ENCODE measurements at places on chromosomes 7 and 10.
A peak's percentile ranks its signal among the peaks of the same experiment; 100 is the strongest.

- DNase-seq: peak; percentile 62
Observed at GRCh38 chr7:50504646-50505546, 54.7 kb upstream of the FIGNL1 start.

- DNase-seq: no peak
Observed at GRCh38 chr10:123017421-123018165, 8.8 kb downstream of the ACADSB start.

GRCh38 chr10:10120671-10121070 is 897.0 kb upstream of the CELF2 start:
- no peak for DNase-seq

DNA sequence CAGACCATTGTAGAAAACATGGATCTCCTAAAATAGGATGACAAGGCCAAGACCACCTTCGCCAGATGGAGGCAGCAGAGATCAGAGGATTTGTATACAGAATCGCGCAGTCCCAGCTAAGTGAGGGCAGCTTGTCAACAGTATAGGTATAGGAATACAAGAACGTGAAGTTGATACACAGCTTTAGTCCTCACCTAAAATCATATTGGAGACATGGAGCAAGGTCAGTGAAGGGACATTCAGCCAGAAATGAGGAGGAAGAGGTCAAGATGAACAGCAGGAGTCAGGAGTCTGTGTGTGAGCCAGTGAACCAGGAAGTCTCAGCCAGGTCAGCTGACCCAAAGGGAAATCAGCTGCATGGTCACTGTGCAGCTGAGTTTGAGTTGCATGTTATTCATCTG is 263.4 kb upstream of the PRKCQ start:
- no peak for DNase-seq

DNA sequence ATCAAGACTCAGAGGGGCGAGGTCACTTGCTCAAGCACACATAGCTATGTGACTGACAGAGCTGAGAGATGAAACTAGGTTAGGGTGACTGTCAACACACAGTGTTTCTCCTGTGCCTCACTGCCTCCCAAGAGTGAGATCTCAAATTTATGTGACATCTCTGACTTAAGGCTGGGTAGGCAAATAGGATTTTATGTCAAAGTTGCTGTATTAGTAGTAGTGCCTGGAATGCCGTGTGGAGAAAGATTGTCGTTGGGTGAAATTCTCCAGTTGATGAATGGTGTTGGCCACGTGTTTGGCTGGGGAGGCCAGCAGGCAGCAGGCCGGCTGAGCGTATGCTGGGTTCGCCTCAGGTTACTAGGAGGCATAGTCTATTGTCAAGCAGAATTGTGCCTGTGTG is 148.3 kb upstream of the BMPER start:
- no peak for DNase-seq

DNA sequence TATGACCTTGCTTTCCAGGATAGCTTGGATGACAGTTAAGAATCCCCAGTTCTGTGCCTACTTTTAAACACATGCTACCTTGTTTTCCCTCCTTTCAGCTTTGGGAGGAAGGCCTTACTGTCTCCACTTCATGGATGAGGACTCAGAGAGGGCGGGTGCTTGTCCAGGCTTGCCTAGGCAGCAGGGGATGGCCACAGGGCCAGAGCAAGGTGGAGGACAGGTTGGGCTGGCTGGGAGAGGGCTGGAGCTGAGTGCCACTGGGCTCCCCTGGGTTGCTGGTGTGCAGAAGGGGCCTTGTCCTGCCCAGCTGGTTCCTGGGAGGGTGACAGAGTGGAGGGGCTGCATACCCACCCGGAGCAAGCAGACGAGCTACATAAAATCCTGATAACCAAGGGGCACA is 117.8 kb downstream of the GRK5 start:
- DNase-seq: no peak

DNA sequence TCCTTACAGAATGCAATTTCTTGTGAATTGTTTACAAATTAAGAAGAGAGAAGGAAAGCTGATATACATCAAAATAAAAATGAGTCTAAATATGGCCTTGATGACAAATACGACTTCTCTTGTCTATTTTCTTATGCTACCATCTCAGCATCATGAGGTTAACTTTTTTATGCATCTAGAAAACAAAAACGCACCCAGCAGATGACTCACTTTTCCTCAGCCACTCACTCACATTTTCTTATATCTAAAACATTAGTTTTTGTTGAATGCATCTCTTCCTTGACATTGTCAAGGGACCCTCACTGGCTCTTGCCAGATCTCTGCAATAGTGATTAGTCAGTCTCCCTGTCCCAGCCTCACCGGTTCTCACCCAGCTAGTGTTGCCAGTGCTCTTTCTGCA is 256.4 kb upstream of the SLC26A5 start:
- DNase-seq: no peak

DNA sequence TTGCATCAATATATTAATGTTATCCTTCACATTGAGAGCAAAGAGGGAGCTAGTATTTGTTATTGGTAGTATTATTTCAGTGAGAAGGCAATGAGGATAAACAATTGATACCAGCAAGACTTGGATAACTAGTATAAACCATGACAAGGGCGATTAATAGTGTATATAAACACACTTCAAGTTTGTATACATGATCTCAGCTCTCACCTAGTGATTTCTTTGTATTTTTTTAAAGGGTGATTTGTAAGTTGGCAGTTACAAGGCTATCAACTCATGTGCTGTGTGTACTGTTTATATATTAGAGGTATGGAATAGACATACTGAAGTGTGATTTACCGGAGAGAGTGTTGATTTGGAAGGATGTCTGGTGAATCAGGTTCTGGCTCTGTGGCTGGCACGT is 88.0 kb downstream of the SNX10 start:
- DNase-seq: no peak

DNA sequence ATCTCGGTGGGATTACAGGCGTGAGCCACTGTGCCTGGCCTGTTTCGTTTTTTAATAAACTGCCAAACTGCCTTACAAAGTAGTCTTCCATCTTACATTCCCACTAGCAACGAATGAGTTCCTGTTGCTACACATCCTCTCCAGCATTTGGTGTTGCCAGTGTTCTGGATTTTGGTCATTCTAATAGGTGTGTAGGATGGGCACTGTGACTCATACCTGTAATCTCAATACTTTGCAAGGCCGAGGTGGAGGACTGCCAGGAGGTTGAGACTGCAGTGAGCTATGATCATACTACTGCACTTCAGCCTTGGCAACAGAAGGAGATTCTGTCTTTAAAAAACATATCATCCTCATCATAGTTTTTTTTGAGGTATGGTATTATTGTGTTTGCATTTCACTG is 21.4 kb upstream of the RSBN1L start:
- DNase-seq: no peak

DNA sequence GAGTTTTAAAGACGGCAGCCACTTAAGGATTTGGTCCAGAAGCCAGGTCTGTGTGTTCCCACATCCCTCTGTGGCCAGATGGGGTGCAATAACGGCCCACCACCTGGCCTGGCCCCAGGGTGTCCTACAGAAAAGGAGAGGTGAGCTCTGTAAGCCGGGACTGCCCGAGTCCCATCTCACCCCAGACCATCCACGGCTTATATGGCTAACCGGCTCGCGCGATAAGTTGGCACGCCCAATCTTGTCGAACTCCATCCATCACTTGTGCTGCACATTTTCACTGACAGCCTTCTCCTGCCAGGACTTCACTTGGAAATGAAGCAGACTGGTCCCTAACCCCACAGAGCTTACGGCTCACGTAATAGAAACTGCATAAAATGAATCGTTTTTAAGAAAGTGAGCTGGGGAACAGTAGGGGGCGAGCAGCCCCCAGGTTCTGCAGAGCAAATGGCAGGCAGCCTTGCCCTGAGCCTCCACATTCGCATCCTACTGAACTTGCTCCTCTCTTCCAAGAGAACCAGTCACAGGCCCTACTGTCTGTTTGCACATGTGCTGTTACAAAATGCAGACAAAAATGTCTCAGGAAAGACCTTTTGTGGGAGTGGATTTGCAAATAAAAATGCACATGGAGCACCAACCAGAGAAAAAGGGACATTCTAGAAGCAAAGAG is 98.2 kb downstream of the TNS3 start:
- no peak for DNase-seq

GRCh38 chr10:43409385-43410109 is 561 bp upstream of the HNRNPF start:
- peak; percentile 67 for DNase-seq

DNA sequence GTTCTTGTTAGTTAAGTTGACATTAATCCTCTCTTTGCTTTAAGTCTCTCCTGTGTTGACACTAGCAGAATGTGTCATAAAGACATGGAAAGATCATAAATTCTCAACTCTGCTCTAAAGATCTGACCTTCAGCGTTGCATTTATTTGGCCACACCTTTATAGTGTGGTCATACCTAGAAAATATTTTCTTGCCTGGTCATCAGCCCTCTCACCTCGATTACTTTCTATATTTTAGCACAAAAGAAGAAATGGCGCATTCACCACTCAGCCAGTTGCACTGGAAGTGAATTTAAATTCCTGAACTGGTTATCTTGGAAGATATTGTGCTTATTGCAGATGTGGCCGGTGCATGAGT is 96.7 kb upstream of the PDCD4 start:
- DNase-seq: no peak

GRCh38 chr7:159070431-159071148 is 74.1 kb downstream of the VIPR2 start:
- DNase-seq: no peak

DNA sequence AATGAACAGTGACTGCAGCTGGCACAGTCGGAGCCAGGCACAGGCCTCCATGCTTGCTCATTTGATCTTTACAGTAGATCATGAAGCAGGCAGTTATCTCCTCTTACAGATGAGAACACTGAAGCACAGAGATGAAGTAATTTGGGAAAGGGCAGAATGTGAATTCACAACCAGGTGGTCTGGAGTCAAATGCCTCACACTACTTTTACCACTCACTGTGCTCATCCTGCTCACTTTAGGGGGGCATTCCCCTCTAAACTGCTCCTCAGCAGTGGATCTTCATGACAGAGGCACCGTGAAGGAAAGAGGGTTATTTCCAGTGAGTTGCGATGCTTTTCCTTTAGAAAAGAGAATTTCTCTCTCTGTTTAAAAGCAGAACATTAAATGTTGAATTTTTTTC is 15.1 kb downstream of the SNX10 start:
- no peak for DNase-seq

DNA sequence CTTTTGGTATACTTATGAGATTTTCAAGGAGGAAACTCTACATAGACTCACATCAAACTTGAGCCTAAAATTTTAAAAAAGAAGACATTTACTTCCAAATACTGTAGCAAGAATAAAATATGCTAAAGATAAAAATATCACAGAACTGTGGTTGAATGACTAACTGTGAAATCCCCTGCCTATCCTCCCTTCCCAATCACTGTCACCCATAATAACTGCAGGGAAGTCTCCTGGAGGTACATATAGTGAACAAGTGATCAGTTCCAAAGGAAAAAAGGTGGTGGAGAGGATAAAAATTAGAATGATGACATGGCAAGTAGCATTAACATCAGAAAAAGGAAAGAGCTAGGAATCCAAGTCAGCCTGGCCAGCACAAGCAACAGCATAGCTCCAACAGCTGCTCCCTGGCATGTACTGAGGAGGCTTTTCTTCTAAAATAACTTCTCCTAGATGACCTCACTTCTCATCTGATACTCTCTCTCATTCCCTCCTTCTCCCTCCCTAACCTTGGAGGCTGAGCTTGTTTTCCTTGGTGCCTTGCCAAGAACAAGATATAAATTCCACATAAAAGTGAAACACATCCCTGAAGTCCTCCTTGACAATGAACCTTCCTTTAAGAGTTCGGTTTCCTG is 124.0 kb downstream of the IQUB start:
- no peak for DNase-seq

DNA sequence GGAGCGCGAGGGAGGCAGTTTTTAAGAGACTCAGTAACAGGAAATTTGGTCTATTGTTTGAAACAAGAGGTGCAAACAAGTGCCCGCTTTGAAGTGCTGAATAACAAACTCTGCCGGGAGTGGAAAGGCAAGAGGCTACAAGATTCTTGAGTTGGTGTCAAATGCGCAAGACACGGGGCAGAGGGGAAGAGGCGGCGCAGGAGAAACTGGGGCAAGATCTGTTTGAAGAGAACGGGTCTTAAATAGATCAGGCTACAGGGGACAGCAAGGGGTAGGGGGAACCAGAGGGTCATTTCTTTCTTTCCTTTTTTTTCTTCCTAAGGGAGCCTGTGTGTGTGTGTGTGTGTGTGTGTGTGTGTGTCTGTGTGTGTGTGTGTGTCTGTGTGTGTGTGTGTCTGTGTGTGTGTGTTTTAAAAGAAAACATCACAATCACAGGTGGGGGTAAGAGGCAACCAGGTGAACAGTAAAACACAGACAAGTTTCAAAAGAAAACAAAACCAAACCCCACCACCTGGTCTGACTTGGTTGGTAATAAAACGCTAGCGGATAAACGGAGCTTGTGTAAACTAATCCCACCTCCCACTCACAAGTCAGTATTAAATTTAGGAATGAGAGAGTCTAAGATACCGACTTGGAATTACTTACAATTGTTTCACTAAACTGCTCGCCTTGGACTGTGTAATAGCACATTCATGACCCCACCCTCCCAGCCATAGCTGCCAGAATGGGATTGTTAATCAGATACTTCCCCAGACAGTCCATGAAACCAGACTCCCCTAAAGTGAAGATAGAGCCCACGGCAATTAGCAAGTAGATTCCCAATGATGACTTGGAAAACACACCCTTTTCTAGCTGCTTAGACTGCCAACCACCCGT is 13.1 kb upstream of the CUX1 start:
- no peak for DNase-seq

DNA sequence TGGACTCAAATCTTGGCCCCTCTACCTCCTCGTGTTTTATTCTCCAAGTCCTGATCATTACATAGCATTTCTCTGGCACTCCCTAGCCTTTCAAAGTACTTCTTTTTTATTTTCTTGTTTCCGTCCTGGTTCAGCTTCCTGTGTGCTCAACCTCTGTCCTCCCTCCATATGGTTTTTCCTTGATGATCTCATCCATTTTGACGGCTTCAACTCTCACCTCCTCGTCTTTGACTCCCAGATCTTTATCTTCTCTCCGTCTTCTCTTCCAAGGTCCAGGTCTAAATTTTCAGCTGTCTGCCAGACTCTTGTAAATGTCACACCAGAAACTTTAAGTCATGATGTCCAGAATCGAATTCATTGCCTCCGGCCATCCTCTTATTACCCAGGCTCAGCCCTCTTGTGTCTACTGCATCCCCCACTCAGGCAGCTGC is 23.3 kb upstream of the GFRA1 start:
- DNase-seq: peak; percentile 11

DNA sequence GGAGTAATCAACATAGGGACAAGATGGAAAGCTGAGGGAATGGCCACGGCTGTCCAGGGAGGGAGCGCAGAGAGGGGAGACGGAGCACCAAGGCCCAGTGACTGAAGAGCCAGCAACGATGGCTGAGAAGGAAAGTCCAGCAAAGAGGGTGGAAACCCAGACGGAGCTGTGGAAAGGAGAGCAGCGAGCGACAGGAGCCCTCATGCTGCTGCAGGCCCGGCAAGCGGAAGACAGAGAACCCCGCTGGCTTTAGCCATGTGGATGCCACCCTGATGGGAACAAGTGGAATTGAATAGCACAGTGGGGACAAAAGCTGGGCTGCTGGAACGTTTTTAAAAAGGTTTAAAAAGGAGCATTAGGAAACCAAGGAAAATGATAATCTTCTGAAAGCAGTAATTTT is 82.9 kb upstream of the DDC start:
- no peak for DNase-seq

GRCh38 chr10:27746397-27747095 is 927 bp upstream of the MKX start:
- DNase-seq: no peak

Data from SK-N-DZ (cell line).